LoVo (cell line): ENCODE measurements at places on chromosomes 3 and 15.

DNA sequence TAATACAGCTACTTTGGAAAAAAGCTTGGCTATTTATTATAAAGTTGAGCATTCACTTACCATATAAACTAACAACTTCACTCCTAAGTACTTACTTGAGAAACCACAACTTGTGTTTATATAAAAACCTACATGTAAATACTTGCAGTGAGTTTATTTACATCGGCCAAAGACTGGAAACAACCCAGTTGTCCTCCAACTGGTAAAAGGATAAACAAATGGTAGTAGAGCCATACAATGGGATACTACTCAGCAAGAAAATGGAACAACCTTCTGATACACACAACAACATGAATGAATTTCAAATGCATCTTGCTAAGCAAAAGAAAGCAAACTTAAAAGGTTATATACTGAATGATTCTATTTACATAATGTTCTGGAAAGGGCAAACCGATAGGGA is 63.7 kb downstream of the SLC7A14 start:
- no peak for DNase-seq

DNA sequence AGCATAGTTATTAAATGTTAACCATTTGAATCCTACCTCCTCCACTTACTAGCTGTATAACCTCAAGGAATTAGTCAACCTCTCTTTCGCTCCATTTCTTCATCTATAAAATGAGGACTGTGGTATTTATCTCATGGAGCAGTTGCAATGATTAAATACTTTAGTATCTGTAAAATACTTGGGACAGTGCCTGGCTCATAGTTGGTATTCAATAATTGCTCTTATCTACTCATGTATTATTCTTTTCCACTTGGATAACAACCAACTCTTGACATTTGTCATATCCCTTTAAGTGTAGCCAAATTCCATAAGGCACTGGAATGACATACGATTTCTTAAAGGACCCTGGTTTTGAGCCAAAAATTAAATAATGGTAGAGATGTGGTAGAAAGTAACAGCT is 72.0 kb downstream of the FSIP1 start:
- DNase-seq: no peak

- DNase-seq: no peak
These were observed 93.2 kb downstream of the MAGI1 start for GRCh38 chr3:65945480-65945879.

DNA sequence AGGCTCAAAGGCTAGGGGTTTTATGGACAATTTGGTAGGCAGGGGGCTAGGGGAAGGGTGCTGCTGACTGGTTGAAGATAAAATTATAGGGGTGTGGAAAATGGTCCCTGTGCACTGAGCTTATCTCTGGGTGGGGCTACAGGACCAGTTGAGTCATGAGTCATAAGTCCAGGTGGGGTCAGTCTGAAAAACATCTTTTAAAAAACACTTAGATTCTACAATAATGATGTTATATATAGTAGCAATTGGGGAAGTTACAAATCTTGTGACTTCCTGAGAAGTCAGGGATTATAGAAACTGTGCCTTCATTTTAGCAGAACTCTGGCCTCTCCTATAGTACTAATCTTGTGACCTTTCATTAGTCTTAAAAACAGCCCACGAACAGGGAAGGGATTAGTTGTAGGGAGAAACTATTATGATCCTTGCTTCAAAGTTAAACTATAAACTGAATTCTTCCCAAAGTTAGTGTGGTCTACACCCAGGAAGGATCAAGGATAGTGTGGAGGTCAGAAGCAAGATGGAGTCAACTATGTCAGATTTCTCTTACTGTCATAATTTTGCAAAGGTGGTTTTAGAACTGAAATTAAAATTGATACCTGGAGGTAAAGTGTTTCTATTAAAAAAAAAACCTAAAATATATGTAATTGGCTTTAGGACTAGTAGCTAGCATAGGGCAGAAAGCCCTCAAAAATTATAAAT is 130.1 kb downstream of the P2RY1 start:
- DNase-seq: peak; percentile 15

GRCh38 chr3:22414239-22414638 is 663.2 kb upstream of the ZNF385D start:
- no peak for DNase-seq

- DNase-seq: no peak
These were observed 154.1 kb upstream of the LPP start for GRCh38 chr3:187999821-188000220.

DNA sequence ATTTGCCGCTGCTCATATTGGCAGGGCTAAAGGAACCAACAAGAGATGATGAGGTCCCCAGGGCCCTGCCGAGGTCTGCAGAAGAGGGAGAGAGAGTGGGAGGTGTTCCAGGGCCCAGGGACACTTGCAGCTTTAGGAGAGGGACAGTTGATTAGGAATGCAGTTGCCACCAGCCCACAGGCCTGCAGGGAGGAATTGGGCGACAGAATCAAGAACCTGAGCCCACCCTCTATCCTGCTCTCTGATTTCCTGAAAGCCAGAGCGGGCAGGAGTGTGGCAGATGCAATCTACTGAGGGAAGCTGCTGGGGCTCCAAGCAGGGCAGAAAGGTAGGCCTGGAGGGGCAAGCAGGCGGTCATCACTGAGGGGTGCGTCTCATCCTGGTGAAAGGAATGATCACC is 12.1 kb upstream of the PRR23E start:
- no peak for DNase-seq

GRCh38 chr3:4643904-4644547 is 150.9 kb downstream of the ITPR1 start:
- no peak for DNase-seq

GRCh38 chr15:39313467-39313866 is 267.4 kb upstream of the THBS1 start:
- no peak for DNase-seq

DNA sequence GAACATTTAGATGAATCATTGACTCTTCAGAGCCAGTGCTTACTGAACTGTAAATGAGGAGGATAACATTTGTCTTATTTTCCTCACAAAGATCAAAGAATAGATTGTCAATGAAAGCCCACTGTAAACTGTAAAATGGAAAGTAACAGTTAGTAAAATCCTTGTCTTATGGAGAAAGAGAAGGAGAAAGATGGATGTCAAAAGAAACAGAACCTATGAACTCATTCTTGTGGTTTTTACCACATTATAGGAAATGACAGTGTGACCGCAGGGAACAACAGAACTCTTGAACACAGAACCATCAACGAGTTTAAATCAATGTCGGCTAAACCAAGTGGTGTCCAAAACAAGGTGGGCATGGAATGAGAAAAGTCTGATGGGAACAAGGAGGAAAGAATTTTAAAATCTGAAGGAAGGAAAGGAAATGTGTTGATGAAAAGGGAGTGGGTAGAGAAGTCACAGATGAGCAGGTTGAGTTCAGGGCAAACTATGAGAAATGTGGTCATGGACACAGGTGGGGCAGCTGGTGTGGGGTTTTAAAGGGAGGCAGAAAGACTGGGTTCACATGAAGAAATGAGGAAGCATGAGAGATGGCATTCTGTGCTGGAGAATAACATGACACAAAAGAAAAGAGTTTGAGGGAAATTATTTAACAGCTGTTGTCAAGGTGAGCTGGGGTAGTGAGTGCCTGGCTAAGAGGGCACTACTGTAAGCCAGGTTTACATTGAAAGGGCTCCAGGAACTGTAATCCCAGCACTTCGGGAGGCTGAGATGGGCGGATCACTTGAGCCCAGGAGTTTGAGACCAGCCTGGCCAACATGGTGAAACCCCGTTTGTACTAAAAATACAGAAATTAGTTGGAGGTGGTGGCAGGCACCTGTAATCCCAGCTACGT is 42.4 kb upstream of the ETV5 start:
- no peak for DNase-seq

DNA sequence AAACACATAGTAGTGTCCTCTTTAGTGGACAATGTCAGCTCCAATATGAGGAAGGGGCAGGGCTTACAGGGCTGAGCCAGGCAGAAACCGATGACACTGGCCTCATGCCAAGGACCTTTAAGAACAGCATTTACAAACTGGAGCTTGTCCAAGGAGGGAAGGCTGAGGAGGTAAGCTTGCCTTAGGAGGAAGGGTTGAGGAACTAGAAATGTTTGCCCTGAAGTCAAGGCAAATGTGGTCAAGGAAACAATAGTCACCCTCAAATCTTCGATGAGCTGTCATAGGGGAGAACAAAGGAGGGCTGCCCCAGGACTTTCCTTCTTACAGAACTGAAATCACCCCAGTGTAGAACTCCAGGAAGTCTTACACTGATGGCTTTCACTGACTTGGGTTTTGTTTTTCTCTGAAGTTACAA is 136.4 kb downstream of the LIPC start:
- peak; percentile 66 for DNase-seq

- DNase-seq: no peak
These were observed 60.9 kb downstream of the SCN10A start for GRCh38 chr3:38755130-38755529.

DNA sequence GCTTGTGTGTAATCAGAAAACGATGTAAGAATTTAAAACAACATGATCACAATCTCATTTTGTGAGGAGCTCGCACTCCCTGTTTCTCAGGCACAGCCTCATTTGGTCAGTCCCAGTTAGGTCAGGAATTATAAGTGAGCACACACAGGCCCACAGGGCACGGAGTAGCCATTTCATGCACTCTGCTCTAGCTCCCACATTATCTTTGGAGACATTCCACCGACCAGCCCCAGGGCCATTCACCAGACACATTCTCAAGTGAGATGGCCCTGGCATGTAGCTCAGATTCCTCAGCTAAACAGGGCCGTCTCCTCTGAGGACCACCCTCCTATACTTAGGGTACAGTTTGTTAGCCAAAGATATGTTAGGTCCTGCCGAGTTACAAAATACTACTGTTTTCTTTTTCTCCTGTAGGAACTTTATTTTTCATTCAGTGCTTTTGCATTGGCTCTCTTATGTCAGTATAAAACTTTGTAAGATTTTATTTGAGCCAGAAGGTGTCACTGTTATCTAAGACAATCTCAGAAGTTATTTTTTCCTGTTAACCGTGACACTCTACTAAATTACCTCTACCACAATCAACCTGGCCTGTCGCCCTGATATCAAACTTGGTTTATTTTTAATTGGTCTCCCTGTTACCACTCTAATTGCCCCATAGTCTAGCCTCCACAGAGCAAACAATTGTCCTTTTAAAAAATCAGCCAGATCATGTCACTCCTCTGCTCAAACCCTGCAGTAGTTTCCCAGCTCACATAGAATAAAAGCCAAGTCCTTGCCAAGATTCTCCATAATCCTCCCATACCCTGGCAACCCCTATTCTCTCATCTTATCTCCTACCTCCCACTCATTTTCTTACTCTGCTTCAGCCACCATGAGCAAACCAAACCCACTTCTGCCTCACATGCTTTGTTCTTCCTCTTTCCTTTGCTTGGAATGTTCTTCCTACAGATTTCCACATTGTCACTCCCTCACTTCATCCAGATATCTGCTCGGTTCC is 105.7 kb downstream of the PPP2R3A start:
- DNase-seq: no peak

DNA sequence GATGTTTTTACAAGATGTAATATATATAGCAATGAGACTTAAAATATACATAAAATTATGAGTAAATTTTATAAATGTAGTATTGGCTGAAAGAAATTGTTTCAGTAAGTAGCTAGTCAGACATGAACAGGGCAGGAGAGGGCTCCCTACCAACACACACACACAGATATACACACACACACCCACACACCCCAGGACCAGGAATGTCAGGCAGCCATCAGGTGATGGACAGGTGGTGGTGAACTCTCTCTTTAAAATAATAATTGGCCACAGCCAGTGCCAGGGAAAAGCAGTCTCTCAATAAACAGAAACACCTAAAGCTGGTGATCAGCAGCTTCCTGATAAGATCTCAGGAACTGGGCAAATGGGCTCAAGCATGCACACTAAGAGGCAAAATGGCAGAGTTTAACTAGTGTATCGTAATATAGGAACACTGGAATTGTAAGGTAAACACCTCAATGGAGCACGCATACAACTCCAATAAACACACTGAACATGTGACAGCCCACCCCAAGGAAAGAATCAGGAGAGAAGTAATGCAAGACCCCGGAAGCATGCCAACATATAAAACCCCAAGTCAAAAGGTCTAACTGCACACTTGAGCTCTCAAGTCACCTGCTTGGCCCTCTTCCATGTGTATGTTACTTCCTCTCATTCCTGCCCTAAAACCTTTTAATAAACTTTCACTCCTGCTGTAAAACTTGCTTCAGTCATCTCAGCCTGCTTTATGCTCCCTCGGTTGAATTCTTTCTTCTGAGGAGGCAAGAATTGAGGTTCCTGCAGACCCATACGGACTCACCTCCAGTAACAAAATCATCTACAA is 1034.1 kb upstream of the SEMA6D start:
- DNase-seq: no peak

DNA sequence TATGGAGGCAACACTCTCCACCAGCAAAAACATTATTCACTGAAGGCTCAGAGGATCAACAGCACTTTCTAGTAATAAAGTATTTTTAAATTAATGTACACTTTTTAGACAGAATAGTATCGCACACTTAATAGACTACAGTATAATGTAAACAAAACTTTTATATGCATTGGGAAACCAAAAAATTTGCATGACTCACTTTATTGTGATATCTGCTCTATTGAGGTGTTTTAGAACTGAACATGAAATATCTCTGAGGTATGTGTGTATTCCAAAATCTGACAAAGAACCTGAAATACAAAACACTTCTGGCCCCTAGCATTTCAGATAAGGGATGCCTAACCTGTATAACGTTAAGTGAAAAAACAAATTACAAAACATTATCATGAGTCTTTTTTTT is 99.7 kb downstream of the PRICKLE2 start:
- DNase-seq: no peak

- no peak for DNase-seq
These were observed 91.4 kb downstream of the NFKBIZ start for GRCh38 chr3:101940521-101941317.

DNA sequence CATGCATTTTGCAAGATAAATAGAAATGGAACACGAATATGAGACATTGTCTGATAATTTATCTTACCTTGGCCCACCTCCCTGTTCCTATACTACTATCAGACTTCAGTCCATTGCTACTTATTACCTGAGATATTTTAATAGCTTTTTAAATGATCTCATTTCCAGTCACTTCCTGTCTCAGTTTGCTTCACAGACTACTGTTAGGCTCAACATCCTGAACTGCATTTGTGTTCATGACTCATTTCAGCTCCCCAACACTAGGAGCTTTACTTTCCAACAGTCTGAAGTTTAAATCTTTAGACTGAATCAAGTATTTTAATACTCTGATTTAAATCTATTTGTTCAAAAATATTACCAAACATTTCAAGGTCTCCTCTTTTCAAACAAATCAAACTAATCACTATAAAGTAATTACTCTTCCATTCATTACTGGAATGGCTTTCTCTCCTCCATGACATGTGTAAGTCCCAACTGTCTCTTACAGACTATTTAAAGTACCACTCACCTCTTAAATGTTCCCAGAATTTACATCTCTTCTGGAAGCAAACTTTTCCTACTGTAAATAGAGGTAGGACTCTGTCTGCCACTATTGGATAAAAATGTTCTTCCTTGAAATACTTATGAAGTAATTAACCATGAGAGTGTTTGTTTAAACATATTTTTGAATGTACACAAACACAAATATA is 1277.6 kb downstream of the ZPLD1 start:
- no peak for DNase-seq

GRCh38 chr3:46464326-46465195 is at the start of gene LTF:
Gene LTF, minus strand, starts transcription at chr3:46464905. Its CDS starts 38 bp downstream, at chr3:46464867.
- no peak for DNase-seq

- DNase-seq: peak; percentile 18
These were observed 620.3 kb upstream of the AGTR1 start for GRCh38 chr3:148077318-148077923.

- DNase-seq: peak; percentile 27
These were observed 7.1 kb upstream of the TTC14 start for GRCh38 chr3:180594631-180595558.

- DNase-seq: no peak
These were observed 21.9 kb upstream of the SLC30A4 start for GRCh38 chr15:45544266-45545023.
